ENCODE measurements at places on chromosomes 1 and 21.

- DNase-seq = peak; percentile 3
Observed at GRCh38 chr1:223504741-223505140, 111.5 kb downstream of the CCDC185 start.

- no peak for DNase-seq
Observed at GRCh38 chr1:234401658-234402057, 28.4 kb downstream of the COA6 start.

DNA sequence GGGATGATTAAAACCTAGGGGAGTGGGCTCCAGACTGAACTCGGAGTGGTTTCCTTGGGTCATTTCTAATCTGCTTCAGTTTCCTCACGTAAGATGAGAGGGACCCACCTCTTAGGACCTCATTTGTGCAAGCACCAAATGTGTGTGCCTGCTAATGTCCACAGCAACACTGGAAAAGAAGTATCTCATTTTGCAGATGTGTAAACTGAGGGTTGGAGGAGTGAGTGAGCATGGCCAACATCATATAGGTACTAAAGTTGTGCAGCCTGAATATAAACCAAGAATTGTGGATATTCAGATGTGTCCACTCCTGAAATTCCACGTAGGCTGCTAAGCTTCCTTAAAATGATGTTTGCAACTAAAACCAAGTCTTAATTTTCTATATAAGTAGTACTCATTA is 51.7 kb downstream of the GADD45A start:
- no peak for DNase-seq

DNA sequence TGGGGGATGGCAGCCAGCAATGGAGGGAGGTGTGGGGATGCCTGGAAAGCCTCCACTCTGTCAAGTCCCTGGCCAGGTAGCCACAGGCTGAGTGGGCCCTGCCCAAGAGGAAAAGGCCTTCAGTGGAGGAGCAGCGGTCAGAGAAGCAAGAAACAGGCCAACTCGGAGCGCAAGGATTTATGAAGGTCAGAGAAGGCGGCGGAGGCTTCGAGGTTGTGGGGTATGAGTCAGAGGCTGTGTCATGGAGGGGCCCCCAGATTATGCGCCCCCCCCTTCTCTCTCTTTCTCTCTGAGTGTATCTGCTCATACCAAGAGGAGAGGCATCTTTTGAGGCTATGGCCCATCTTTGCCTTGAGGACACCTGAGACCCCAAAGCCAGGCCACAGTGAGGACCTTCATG is 99.5 kb downstream of the CASZ1 start:
- DNase-seq = no peak

DNA sequence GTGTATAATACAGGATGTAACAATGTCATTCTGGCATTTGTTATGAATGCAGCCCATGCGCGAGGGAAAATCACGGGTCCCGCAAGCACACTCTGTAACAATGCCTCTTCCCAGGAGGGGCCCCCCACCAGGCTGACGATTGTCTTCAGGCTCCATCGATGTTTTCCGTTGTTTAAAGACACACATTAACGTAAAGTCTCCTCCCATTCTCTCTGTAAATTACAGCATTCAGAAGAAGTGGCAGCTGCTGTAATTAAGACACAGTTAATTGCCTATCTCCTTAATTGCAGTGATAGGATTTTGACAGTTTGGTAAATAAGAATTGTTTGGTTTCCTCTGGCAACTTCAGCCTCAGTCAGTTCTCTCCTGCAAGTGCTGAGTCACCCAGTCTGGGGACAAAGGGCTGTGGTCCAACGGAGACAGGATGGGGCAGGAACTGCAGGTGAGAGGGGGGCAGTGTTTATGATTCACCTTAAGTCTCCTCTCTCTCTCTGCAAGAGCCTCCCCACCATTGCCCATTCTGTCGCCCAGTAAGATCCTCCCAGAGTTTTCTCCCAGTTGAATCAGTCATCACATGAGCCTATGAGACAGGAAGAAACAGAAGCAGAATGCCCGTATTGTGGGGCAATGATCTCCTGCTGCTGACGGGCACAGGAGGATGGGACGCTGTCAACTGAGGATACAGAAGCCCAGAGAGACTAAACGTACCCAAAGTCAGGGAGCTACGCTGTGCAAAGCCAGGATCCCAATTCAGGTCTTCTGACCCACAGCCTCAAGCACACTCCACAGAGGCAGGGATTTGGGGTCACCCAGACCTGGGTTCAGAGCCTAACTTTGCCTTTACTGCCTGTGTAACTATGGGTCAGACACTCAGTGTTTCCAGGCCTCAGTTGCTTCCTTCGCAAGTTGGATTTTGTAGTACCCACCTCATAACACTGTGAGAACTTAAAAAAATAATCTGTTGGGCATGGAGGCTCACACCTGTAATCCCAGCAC is 110.0 kb downstream of the ADSS2 start:
- DNase-seq = peak; percentile 69

DNA sequence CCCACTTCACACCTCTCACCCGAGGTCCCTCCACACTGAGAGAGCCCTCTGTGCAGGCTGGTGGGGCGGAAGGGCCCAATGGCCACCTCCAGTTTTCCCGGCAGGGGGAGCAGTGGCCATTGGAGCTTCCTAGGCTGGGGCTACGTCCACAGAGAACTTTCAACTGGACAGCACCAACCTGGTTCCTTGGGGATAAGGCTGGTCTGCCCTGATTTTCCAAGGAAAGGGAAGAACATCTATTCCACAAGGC is 20.3 kb upstream of the LAPTM5 start:
- DNase-seq = peak; percentile 20

DNA sequence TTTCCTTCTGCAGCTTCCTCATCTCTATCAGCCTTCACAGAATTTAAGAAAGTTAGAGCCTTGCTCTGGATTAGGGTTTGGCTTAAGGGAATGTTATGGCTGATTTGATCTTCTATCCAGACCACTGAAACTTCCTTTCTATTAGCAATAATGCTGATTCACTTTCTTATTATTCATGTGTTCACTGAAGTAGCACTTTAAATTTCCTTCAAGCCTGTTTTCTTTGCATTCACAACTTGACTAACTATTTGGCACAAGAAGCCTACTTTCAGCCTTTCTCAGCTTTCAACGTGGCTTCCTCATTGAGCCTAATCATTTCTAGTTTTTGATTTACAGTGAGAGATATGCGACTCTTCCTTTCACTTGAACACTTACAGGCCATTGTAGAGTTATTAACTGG is 528.5 kb downstream of the PLPP3 start:
- DNase-seq = no peak

DNA sequence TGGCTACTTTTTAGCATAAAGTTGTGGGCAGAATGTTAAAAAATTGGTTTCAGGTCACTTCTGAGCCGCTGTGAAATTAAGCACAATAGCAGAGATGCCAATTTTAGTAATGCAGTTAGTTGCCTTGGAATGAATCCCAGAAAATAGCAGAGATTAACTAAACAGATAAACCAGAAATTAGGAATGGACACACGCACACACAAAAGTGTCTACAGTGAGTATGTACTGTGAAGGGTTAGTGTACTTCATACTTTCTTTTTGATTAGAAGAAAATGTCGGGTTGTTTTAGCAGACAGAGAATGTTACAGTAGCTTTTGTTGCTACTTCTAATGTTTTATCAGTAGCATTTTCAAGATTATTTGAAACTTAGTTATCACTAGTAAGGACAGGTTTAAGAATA is 106.7 kb downstream of the LEPR start:
- DNase-seq = no peak

GRCh38 chr1:13842497-13842896 is 142.5 kb downstream of the PRDM2 start:
- DNase-seq = no peak

GRCh38 chr1:201324821-201325677 is 41.7 kb downstream of the PKP1 start:
- DNase-seq = no peak

- no peak for DNase-seq
Observed at GRCh38 chr1:55168353-55168752, 46.8 kb downstream of the USP24 start.

- no peak for DNase-seq
Observed at GRCh38 chr1:208105756-208106155, 138.4 kb downstream of the PLXNA2 start.

GRCh38 chr21:35149698-35150097 is 100.6 kb upstream of the RUNX1 start:
- no peak for DNase-seq

DNA sequence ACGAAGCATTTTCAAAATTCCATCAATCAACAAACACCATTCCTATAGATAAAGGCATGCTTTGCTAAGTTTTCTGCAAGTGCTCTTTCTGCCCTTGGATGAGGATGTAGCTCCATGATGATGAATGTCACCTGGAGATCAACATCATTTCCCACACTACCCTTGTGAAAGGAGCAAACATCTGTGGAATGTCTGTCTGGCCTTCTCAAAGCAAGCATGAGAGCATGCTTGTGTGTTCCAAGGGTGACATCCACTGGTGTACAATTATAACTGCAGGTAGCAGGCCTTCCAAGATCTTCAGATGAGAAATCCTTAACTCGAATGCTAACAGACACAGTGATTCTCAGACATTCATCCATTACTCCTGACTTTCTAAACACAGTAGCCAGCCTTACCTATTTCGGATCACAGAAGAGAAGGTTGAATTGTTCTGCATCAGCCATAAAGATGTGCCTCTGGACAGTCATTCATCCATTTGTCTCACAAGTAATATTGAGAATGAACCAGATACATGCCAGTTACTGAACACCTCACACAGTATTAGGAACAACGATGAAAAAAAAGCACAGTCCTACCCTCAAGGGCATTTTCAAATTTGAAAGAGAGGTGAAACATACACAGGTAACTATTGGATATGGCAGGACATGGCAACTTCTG is 162.4 kb downstream of the TPR start:
- peak; percentile 75 for DNase-seq

DNA sequence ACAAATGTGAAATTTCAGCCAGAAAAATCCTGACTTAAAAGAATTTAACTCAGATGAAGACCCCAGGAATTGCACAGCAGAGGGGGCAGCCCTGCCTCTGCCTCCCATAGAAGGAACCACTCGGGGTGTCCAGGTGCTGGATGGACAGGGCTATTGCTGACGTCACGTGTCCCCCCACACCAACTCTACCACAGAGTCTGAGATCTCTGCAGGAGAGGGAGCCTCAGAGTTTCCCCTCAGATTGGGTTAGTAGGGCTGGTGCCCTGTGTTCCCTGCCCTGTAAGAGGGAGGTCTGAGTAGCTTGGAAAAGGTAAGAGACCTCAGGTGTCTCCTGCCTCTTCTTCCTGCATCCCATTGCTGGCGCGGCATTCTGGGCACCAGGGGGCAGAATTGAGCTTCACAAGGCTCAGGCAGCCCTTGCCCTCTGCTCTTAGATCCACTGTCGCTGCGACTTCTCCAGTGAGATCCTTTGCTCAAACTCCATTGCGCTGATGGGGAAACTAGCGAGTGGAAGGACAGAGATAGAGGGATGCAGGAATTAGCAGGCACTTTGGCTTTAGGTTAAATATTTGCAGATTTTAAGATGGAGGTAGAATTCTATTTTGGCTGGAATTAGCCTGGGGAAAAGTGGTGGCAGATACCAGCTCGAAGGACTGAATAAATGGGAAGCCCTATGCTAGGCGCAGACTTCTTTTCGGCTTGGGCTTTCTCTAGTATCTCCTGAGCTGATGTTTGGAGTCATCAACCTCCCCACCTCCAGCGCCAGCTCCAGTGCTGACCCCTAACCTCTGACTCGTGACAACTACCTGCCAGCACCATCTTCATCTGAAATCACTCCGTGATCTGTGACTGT is 42.8 kb upstream of the DMBX1 start:
- DNase-seq = peak; percentile 93

GRCh38 chr1:216090556-216090955 is 332.7 kb downstream of the USH2A start:
- no peak for DNase-seq

DNA sequence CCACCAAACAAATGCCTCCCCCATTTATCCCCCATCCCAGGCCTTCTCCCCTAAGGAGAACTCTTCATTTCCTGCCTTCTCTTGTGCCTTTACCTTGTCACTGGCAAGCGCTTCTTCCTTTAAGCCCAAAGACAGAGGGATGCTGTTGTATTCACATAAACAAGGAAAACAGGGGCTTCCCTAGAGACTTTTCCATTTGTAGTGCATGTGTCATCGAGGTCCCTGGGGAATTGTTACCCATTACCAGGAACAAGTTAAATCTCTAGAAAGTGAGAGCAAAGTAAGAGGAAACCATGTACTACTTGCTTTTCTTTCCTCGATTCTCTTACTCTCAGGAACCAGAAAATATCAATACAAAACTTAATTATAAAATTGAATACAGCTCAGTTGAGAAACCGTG is 114.4 kb upstream of the DPT start:
- DNase-seq = no peak

DNA sequence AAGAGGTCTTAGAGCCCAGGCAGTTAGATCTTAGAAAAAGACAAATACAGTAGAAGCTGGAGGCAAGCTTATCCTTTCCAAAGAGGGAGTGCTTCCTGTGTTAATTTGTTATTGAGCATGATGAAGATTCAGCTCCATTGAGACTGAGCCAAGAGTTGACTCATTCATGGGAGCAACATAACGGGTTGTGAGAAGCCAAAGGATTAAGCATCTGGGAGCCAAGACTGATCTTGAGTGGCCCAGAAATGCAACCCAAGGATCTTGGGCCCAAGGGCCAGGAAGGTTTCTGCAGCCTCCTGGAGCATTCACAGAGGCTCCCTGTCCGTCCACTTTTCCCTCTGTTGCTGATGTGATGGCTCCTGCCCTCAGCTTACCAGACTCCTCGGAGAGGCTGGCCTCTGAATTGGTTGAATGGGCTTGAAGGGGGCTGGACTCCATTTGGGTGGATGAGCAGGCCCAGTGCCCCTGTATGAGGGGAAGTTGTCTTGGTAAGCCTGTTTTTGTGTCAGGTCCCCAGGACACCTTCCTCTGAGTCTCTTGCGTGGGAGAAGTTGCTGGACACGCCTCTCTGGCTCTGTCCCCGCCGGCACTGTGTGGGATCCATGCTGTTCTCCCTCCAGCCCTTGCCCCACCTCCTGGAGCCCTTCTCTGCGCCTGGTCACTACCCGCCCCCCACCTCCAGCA is 42.4 kb downstream of the PDE9A start:
- DNase-seq = no peak
